ENCODE measurements at places on chromosomes 6 and 20.

- peak; percentile 7 for DNase-seq
Observed at GRCh38 chr20:57847104-57847503, 137.3 kb upstream of the PMEPA1 start.

- peak; percentile 5 for DNase-seq
Observed at GRCh38 chr6:168137024-168137423, 58.0 kb upstream of the FRMD1 start.

DNA sequence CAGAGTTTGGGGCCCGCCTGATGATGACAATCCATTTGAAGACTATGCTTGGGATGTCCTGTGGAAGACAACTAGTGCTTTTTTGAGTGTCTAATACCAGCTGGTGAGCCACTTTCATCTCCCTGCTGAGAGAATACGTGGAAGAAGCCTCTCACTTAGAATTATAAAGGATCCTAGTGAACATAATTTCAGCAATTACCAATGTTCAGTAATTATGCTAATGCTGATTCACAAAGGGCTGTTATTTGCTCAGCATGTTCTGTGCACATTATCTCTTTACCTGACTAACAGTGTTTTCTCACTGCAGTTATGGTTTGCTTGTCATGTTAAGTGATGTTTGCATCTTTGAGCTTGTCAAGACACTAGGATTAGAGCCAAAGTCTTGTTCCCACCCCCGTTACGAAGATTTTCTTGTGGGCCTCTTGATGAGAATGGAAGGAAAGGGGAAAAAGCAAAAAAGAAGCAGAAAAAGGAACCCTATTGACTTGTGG, 282.1 kb upstream of the CHD6 start:
- no peak for DNase-seq

- no peak for DNase-seq
Observed at GRCh38 chr20:49989234-49990065, 6.7 kb downstream of the SNAI1 start.

GRCh38 chr6:169555971-169556617, 145.7 kb downstream of the WDR27 start:
- no peak for DNase-seq

- DNase-seq = no peak
Observed at GRCh38 chr20:9458138-9458796, 56.1 kb upstream of the LAMP5 start.

DNA sequence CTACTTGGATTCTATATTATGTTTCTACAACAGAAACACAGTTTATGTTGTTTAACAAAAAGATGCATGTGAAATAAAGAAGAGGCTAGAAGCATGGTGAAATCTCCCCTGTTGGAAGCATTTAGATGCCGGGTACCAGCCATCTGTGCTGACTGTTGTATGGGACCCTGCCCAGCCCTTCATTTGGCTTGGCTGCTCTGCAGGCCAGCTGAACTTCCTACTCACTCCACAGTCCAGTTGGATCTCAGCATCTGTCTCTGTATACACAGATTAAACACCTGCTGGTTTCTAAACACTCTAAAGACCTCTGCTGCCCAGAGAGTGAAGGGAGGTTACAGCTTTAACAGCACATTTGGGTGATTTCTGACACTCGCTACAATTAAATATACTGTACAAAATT, 228.3 kb downstream of the SLC35F1 start:
- no peak for DNase-seq

DNA sequence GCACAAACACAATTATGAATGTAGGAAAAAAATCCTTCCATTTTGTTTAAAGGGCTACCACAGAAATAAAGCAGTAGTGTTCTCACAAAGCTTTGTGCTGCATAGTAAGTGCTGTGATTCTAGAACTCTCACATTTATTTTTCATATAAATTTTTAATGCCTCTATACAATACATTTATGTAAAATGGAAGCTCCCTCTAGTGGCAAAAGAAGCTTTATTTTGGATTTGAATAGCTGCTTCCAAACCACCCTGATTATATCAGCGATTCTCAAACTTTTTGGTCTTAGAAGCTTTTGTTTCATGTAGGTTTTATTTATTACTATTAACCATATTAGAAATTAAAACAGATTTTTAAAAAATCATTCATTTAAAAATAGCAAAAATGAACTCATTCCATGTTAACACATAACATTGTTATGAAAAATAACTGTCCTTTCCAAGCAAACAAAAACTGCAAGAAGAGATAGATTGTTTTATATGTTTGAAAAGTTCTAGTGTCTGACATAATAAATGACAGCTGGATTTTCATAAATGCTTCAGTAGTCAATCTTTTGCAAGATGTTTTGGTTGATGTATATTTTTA, 38.4 kb downstream of the HS3ST5 start:
- DNase-seq = no peak

GRCh38 chr20:990293-990959, 11.7 kb downstream of the RSPO4 start:
- no peak for DNase-seq

DNA sequence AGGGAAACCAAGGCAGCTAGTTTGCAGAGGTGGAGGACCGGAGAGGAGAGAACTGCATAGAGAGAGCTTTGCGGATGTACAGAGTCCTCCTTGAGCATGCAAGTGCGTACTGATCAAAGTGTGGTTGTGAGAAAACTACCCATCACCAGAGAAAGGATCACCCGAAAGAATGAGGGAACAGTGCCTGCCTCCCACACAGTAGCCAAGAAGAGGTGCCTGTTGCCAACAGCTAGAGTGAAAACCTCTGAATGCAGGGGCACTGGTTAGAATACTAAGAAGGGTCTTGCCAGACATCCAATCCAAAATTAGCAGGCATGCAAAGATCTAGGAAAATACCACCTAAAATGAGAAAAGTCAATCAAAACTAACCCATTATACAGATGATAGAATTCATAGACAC, 166.6 kb upstream of the AKAP12 start:
- no peak for DNase-seq

GRCh38 chr6:113607821-113608545, 249.2 kb upstream of the MARCKS start:
- no peak for DNase-seq

DNA sequence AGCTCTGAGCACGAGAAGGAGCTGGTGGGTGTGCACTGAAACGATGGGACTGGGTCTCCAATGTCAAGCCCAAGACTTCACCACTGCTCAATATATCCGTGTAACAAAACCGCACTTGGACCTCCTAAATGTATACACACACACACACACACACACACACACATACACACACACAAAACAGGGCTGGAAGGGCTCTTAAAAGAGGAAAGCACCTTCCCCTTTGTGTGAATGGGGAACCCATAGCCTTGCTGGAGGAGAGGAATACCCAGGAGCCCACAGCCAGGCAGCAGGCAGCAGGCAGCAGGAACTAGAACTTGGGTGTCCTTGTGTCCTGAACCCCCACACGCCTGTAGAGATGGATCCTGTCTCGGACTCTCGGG, 29.8 kb downstream of the TGM2 start:
- no peak for DNase-seq
